GM12878 (cell line): ENCODE measurements at places on chromosomes 11 and 22. TPM values are rescaled to one million over a fixed set of nuclear protein-coding genes. Genes with fewer than 3 reads are reported as not detected.
A peak's percentile ranks its signal among the peaks of the same experiment; 100 is the strongest.

DNA sequence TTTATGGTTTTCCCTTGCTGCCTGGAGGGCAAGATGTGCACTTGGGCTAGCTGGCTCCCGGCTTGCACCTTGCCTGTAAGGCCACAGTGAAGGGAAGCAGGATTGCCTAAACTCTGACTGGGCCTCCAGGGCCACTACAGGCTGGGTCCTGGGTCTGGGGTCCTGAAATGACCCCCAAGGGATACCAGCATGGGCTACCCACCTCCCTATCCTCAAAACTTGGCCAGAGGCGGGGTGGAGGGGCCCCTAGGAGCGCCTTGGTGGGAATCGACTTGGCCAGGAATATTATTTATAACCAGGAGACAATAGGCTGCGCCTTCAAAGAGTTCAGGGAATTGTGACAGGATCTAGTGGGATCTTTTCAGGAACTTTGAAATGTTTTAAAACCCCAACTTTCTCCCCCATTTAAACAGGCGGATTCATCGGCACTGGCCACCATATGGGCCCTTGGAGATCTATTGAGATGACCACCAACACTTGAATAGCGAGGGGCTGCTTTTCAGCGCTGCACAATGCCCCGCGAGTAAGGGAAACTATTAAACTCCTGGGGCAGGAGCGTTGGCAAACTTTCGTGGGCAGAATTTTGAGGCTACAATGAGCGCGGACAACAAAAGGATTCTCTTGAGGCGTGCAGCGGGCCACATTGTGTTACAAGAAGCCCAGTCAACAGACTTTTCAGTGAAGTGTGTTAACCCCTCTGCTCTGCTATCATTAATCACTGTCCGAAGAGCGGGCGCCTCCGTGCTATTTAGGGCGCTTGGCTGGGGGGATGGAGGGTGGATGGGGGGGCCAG lies 15.2 kb downstream of the PAX6 start:
- DNase-seq: no peak

DNA sequence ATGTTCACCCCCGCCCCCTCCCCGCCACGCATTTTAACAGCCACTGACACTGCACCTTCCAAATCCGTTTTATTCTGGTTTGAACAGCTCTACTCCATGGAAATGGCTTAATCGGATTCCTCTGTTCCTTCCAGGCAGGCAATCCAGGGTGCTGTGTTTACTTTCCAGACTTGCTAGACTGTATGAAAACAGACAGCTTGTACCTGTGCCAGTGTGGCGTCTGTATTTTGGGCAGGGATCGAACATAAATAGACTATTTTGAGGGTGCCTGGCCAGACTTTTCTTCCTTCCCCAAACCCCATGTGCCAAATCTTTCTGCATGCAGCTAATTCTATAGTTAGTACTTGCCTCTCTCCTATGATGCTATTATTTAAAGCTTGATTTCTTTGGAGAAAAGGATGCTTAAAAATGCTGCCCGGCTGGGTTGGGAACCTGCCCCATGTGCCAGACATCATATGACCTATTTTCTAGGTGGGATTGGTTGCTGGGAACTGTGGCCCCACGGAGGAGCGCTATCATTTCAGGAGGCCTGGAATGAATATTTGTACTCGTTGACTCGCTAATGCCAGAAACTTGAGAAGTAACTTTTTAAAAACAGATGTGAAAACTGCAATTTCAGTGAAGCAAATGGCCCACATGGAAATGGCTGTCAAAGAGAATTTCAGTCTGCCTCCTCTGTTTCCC lies 814.8 kb downstream of the BRD1 start:
- no peak for DNase-seq

DNA sequence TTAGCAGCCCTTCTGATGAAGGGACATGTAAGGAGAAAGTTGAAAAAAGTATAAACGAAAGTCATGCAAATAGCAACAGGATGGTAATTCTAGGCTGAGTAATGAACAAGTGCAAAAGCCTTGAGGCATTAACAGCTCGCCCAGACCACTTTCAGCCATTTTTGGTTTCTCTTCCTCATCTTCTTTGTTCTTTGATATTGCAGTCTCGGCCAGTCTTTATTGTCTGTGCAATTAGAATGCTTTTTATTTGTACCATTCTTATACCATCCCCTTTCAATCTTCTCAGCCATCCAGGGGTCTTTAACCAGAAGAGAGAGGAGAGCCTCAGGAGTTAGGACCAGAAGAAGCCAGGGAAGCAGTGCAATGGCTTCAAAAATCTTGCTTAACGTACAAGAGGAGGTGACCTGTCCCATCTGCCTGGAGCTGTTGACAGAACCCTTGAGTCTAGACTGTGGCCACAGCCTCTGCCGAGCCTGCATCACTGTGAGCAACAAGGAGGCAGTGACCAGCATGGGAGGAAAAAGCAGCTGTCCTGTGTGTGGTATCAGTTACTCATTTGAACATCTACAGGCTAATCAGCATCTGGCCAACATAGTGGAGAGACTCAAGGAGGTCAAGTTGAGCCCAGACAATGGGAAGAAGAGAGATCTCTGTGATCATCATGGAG lies 7.3 kb downstream of the TRIM34 start:
- DNase-seq: peak; percentile 85

DNA sequence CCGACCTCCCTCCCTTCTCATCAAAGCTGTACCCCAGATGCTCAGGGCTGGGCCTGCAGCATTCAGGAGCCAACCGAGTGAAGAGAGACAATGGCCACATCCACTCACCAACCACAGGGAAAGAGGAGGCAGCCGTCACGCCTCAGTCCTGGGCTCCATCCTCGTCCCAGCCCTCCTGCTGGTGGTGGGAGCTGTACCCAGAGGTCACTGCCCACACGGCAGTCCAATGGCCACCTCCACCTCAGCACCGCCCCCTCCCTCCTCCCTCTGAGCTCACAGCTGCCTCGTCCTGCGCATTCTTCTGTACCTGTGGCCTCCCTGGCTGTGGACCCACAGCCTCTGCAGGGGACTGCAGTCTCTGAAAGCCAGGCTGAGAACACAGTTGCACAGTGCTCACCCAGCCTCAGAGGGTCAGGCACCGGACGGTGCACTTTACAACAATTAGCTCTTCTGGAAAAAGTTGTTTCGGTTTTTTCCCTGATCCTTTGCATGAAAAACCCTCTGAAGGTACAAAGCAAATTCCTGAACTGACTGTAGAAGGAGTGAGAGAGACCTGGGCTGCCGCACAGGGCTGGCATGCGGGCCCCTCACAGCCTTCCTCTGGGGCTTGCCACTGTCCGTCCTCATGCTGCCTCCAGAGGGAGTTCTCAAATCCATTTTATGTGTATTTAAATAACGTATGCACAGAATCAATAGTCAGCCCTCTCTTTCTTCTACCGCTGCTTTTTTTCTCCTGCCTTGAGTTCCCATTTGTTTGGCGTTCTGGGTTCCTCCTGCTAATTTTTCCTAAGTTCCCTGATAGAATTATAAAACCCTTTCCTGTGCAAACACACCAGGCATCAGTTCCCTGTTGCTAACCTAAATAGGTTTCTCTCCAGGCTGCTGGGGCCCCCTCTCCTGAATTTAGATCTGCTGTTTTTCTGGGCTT lies 52.7 kb downstream of the PHF21B start:
- DNase-seq: no peak

KLHL35 gene
- total RNA-seq: 0.13 and 0.21 TPM in 2 replicates

NLRP14 gene
- total RNA-seq: 0.05 TPM in 1 of 2 replicates, not detected in the other

PLAAT2 gene
- total RNA-seq: 4.6 and 5.2 TPM in 2 replicates
